Kidney (tissue), 22 donors: ENCODE measurements at places on chromosomes 6 and 20. TPM values are rescaled to one million over a fixed set of nuclear protein-coding genes. Genes with fewer than 3 reads are reported as not detected.

DNA sequence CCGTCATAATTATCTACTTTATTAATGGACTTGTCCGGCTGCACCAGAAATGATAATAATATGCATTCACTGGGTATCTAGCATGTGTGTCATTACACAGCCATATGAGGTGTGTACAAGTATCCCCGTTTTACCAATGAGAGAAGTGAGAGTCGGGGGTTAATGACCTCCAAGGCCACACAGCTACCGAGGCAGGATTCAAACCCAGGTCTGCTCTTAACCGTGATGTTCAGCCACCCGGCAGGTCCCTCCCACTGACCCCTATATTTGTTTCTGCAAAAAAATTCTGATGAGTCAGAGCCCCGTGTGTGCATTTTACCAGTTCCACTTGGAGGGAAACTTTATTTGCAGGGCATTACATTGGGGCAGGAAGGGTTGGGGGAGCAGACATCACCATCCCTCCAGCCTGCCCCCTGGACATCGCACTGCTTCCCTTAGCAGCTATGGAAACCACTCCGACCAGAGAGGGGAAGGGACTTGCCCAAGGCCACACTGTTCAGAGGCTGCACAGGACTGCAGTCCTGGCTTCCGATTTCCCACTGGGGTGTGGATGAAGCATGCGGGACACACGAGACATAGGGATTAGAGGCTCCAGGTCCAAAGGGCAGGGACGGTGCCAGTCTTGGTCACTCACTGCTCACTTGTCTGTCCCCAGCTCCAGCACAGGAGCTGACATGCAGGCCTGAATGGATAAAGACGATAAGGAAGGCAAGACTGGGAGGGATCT is 10.1 kb upstream of the SRC start:
- DNase-seq = no peak
- H3K36me3 ChIP-seq = no peaks in the 10 kb centered on the region
- H3K4me1 ChIP-seq = no peaks in the 10 kb centered on the region
- H3K4me3 ChIP-seq = no peak overlapping the region
- H3K27ac ChIP-seq = no peak overlapping the region

The FAM217A gene
- total RNA-seq = not detected

The MLIP gene
- total RNA-seq = 2.4 TPM

- H3K27ac ChIP-seq = no peak overlapping the region
- no peaks in the 10 kb centered on the region for H3K36me3 ChIP-seq
- no peak overlapping the region for H3K4me3 ChIP-seq
- DNase-seq = no peak
- H3K27me3 ChIP-seq = no peaks in the 10 kb centered on the region
Observed at GRCh38 chr6:150928882-150929281, 63.4 kb downstream of the MTHFD1L start.

The FOXF2 gene
- total RNA-seq = 0.44 TPM

DNA sequence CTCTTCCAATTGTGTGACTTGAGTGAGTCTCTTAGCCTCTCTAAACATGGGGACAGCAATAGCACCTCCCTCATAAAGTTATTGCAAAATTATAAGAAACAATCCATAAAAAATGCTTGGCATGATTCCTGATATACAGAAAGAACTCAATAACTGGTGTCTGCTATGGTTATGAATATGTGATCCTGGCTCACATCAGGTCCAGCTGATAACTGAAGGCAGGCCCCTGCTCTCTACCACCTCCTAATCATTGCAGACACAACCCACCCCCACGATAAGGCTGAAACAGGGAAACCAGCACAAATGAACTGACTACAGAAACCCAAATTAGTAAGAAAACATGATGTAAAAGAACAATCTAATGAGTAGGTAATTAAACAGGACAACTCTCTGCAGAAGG is 5.4 kb downstream of the TRIM15 start:
- no peak overlapping the region for H3K4me3 ChIP-seq
- H3K27me3 ChIP-seq = peaks cover 16% of the 10 kb centered on the region
- no peak overlapping the region for H3K27ac ChIP-seq
- no peaks in the 10 kb centered on the region for H3K4me1 ChIP-seq

- no peak overlapping the region for H3K27ac ChIP-seq
- H3K27me3 ChIP-seq = no peaks in the 10 kb centered on the region
- no peaks in the 10 kb centered on the region for H3K4me1 ChIP-seq
- H3K36me3 ChIP-seq = no peaks in the 10 kb centered on the region
- no peak for DNase-seq
Observed at GRCh38 chr6:107728564-107728897, 95.6 kb downstream of the SCML4 start.

GRCh38 chr6:76942203-76942966 is 520.9 kb downstream of the HTR1B start:
- H3K27ac ChIP-seq = no peak overlapping the region
- no peaks in the 10 kb centered on the region for H3K4me1 ChIP-seq
- no peaks in the 10 kb centered on the region for H3K36me3 ChIP-seq
- no peak for DNase-seq
- H3K4me3 ChIP-seq = no peak overlapping the region
- no peaks in the 10 kb centered on the region for H3K27me3 ChIP-seq

GRCh38 chr20:17959257-17959627 is 9.4 kb downstream of the SNX5 start:
- DNase-seq = no peak
- H3K4me3 ChIP-seq = no peak overlapping the region
- H3K36me3 ChIP-seq = peaks cover under 1% of the 10 kb centered on the region
- no peaks in the 10 kb centered on the region for H3K27me3 ChIP-seq
- H3K4me1 ChIP-seq = peaks cover 55% of the 10 kb centered on the region

- H3K27me3 ChIP-seq = no peaks in the 10 kb centered on the region
- H3K4me1 ChIP-seq = peaks cover 27% of the 10 kb centered on the region
- no peak overlapping the region for H3K4me3 ChIP-seq
- peaks cover 2% of the 10 kb centered on the region for H3K36me3 ChIP-seq
- H3K27ac ChIP-seq = no peak overlapping the region
Observed at GRCh38 chr6:15501826-15502445, 160.9 kb downstream of the DTNBP1 start.
